ENCODE measurements at places on chromosomes 13 and 19. TPM values are rescaled to one million over a fixed set of nuclear protein-coding genes. Genes with fewer than 3 reads are reported as not detected.

KIR3DL1 gene
- polyA plus RNA-seq = not detected

GRCh38 chr13:113632706-113633484 is 25.1 kb downstream of the ATP4B start:
- DNase-seq = no peak

DNA sequence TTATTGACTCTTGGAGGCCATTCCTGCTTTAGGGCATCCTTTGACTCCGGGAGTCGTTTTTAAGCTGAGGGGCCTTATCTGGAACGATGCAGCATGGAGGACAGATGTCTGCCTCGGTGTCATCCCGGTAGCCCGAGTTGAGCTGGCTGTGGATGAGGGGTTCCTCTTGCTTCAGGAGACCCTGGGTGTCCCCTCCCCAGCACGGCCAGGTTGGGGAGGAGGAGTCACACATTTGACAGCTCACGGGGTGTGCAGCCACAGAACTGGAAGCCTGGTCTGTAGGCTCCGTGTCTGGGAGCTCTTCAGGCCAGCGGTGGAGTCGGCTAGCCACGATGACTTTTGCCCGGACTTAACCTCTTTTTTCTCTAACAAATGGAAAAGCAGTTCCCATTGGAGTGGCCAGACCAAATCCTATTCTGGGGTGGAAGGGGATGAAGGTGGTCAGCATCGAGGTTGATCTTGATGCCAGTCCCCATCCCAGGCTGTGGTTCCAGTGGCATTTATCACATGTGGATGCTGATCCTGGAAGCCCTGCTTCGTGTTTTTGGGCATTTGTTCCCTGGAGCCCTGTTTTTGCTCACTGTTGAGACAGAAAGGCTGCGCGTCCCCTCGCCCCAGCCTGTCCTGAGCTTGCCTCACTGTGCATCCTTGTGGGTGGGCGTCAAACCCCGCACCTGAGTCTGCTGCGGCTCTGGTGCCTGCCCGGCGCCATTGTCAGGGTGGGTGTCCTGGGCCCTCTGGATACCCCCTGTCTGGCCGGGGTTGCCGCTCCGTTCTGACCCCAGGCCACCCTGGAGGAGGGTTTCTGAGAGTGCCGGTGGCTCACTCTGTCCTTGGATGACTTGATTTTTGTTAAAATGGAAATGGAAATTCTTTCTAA is 12.0 kb downstream of the TFDP1 start:
- no peak for DNase-seq

CKM gene
- polyA plus RNA-seq = 3,869 TPM

DNA sequence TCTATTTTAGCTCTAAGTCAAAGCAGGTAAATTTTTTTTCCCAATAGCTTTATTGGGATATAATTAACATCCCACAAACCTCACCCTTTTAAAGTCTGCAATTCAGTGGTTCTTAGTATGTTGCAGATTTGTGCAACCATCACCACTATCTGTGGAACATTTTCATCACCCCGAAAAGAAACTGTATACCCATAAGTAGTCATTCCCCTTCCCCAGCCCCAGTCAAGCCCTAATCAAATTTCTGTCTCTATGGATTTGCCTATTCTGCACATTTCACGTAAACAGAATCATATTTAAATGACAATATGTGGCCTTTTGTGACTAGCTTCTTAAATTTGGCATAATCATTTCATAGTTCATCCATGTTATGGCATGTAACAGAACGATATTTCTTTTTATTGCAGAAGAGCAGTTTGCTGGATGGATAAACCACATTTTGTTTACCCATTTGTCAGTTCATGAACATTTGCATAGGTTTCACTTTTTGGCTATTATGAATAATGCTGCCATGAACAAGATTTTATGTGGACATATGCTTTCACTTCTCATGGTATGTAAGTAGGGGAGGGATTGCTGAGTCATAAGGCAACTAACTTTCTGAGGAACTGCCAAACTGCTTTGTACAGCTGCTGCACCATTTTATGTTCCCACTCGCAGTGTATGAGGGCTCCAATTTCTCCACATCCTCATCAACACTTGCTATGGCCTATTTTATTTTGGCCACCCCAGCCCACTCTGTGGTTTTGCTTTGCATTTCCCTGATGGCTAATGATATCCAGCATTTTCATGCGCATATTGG is 10.9 kb downstream of the SLC46A3 start:
- DNase-seq = peak; percentile 29

DNA sequence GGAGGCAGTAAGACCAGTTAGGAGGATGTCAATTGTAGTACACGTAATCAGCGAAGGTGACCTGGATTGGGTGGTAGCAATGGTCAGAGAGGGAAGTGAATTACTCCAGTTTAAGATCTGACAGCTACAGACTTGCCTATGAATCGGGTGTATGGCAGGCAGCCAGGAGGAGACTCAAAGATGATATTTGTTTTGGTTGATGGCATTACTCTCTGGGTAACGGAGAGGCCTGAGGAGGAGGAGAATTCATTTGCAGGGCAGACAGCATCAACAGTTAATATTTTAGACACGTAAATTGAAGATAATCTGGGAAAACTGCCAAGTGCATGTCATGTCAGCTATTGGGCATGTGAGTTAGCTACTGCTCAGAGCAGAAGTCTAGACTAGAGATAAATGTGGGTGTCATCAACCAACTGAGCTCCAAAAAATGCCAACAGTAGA is 109.2 kb downstream of the SGCG start:
- no peak for DNase-seq

- DNase-seq = no peak
These were observed 1.5 kb downstream of the SIGLEC8 start for GRCh38 chr19:51456541-51457290.

IGFLR1 gene
- polyA plus RNA-seq = 3.3 TPM

DNA sequence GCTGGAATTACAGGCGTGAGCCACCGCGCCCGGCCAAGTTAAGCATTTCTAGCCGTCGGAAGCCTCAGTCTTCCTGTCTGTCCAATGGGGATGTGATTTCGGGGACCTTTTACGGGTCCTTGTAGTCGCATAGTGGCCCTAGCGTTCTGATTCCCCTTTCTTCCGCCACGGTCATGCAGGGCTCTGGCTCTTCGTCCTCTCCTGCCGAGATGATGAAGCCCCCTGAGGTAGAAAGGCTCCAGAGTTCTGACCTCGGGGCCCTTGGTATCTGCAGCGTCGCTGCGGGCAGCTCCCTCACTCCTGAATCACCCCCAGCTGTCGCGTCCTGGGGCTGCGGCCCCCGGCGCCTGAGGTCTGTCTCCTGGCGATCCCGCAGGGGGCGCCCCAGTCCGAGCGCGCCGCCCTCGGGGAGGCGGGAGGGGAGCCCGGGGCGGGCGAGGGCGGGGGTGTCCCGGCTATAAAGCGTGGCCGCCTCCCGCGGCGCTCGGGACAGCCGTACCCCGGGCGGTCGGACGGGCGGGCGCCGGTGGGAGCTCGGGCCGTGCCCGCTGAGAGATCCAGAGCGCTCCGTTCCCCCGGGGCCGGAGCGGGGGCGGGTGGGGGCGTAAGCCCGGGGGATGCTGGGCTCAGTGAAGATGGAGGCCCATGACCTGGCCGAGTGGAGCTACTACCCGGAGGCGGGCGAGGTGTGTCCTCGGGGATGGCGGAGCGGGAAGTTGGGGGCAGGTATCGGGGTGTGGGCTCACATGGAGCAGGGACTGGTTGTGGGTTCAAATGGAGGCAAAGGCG is at the start of gene FOXA3:
FOXA3 (plus strand) TSS at position 487 of the 789 bp plus-strand sequence; CDS start at position 618, 131 bp downstream.
- no peak for DNase-seq

DNA sequence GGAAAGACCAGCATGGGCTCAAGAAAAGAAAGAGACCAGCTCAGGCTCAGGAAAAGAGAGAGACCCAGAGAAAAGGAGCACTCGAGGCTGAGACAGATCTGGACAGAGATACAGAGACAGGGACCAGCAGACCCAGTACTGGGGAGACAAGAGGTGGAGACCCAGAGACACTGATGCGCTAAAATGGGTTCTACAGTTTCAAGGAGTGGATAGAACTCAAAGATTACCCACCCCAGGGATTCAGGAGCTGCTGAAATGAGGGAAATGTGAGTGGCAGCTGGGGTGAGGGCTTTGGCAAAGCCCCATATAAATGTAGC is 609 bp upstream of the ZSCAN18 start:
- DNase-seq = no peak

DNA sequence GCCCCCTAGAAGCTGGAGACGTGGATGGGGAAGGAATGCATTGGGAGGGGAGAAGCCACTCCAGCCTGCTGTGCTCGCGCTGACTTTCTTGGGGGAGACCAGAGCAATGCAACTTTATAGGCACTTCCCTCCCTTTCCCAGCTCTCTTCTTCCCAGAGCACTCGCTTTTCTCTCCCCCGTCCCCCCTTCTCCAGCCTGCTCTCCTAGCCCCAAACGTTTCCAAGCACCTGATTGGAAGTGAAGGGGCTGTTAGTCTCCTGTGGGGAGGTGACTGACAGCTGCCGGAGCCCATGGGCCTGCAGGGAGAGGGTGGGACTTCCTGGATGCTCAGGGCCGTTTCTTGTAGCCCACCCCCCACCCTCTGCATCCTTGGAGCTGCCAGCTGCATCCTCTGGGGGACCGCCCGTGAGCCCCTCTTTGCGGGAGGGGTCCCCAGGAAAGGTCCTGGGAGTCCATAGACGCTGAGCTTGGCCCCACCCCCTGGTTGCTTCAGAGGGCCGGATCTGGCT is 2.5 kb downstream of the HDGFL2 start:
- DNase-seq = peak; percentile 36

GRCh38 chr19:56124578-56124977 is 3.5 kb upstream of the ZNF787 start:
- no peak for DNase-seq

DNA sequence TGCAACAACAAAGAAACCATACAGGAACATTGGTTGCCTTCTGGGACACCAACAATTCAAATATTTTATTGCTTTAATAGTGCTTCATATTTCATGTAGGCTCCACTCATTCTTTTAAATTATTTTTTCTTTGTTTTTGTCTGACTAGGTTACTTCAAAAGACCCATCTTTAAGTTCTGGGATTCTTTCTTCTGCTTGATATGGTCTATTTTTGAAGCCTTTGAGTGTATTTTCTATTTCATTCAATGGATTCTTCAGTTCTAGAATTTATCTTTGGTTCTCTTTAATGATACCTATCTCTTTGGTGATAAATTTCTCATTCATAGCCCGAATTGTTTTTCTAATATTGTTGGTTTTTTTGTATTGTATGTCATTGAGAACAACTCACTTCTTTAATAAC is 38.6 kb downstream of the IGFL3 start:
- no peak for DNase-seq

- DNase-seq = no peak
These were observed 4.1 kb downstream of the TLE2 start for GRCh38 chr19:3024870-3025548.

CEACAM4 gene
- polyA plus RNA-seq = 0.16 TPM

GRCh38 chr19:38682872-38683392 is 35.5 kb downstream of the ACTN4 start:
- DNase-seq = no peak

GRCh38 chr13:52053460-52053859 is 29.0 kb downstream of the UTP14C start:
- no peak for DNase-seq

GRCh38 chr13:37348916-37349643 is 243.6 kb upstream of the CSNK1A1L start:
- no peak for DNase-seq

- DNase-seq = no peak
These were observed 180.2 kb upstream of the TSC22D1 start for GRCh38 chr13:44756276-44756810.

- DNase-seq = no peak
These were observed 30.0 kb upstream of the KCTD15 start for GRCh38 chr19:33766623-33767022.

ZNF135 gene
- polyA plus RNA-seq = 12.5 TPM

- DNase-seq = no peak
These were observed 15.6 kb upstream of the FAM124A start for GRCh38 chr13:51206584-51206983.

GRCh38 chr13:32660227-32660626 is 74.0 kb downstream of the PDS5B start:
- DNase-seq = no peak

DNA sequence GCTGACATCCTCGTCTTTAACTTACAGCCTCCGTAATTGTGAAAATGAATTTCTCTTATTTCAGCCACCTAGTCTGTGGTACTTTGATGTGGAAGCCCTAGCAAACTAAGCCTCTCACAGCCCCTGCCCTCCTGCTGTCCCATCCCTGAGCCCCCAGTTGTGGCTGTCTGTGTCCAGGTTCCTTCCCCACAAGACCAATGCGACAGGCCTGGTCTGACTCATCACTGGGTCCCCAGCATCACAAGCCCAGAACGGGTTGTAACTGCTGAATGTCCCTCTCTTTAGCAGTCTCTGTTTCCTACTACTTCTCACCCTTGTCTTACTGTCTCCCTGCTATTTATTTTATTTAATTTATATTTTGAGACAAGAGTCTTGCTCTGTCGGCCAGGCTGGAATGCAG is 5.7 kb downstream of the POU2F2 start:
- no peak for DNase-seq

LGALS14 gene
- 0.30 TPM for polyA plus RNA-seq

TMED1 gene
- 42.4 TPM for polyA plus RNA-seq

TMEM255B gene
- 7.2 TPM for polyA plus RNA-seq

DNA sequence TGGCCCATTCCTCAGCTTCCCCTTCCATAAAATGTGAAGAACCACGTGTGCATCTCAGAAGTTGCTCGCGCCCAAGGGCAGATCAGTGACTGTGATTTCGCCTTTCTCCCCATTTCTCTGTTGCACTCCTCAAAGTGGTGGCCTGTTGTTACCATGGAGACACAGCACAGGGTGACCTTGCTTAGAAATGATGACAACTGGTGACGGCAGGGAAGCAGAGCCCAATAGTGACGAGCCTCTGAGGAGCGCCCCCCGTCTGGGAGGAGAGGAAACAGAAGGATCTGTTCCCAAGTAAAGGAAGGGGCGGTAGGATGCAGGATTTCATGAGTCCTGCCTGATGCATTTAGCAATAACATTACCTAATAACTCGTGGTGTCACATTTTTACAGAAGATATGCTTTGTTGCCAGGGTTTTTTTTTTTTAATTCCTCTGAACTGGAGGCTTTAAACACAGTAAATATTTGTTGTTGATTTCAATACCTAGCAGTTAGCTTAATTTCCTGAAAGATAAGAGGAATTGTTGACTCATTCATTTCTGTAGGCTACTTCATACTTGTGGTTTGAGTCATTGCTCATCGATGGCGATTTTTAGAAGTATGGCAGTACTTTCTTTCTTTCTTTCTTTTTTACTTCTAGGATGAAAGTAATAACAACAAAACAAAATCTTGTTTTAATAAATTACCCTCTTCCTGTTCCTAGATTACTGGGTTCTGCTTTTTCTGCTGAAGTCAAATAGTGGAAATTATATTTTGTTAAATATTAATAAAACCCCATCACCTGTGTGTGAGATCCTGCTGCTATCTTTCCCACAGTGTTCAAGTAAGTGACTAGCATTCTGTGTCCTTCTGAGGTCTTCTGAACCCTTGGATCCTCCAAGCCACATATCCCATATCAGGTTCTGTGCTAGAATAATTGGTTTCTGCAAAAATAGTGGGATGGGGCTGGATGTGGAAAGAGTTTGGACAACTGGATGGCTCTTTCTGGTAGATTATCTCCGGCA is 36.0 kb downstream of the MBNL2 start:
- no peak for DNase-seq

S1PR4 gene
- polyA plus RNA-seq = 0.56 TPM

DNA sequence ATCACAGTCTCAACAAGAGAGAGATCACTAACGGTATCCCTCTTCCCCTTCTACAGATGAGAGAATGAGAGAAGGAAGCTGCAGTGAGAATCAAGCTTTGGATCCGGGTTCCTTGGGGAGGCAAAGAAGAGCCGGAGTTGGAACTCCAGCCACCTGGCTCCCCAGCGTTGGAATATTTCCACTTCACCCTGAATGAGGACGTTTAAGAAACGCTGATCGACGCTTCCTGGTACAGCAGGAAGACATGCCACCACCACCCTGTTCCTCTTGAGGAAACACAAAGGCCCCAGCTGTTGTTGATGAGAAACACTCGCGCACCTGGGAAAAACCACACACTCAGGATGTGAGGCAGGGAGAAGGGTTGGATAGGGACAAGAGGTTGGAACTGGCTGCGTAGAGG is 11.3 kb upstream of the CACNG8 start:
- DNase-seq = no peak

ZNF726 gene
- polyA plus RNA-seq = 4.2 TPM

All from forelimb muscle (tissue), 1 donor.